ENCODE measurements at places on chromosomes 7 and 10. TPM values are rescaled to one million over a fixed set of nuclear protein-coding genes. Genes with fewer than 3 reads are reported as not detected.

The ZNF22 gene
- total RNA-seq, result 14.9 TPM

The SPDYE6 gene
- total RNA-seq, result not detected

The HOXA4 gene
- 0.37 TPM for total RNA-seq

The XRCC2 gene
- 1.6 TPM for total RNA-seq

The RASA4 gene
- total RNA-seq, result 5.9 TPM

The ICA1 gene
- 1.3 TPM for total RNA-seq

The KIAA1549 gene
- total RNA-seq, result 1.5 TPM

The CHCHD3 gene
- 123 TPM for total RNA-seq

The MET gene
- 128 TPM for total RNA-seq

All from uterine smooth muscle cell (primary cell).